ENCODE measurements at places on chromosomes 16 and 17. TPM values are rescaled to one million over a fixed set of nuclear protein-coding genes. Genes with fewer than 3 reads are reported as not detected.

The CHP2 gene
- polyA plus RNA-seq = not detected

The CD19 gene
- polyA plus RNA-seq = 372 TPM

The THAP11 gene
- 106 TPM for polyA plus RNA-seq

The SMYD4 gene
- 11.0 TPM for polyA plus RNA-seq

The BCAR1 gene
- polyA plus RNA-seq = not detected

Measured in naive B cell (primary cell).